ENCODE measurements at places on chromosomes 2 and 18. TPM values are rescaled to one million over a fixed set of nuclear protein-coding genes. Genes with fewer than 3 reads are reported as not detected.

The ANTXR1 gene
- 81.8 TPM for total RNA-seq

The NPHP1 gene
- 1.9 TPM for total RNA-seq

The RPRM gene
- total RNA-seq: 1.2 TPM

The UGT1A1 gene
- total RNA-seq: not detected

The SYT4 gene
- not detected for total RNA-seq

The PARD6G gene
- 1.8 TPM for total RNA-seq

The LIPG gene
- 5.6 TPM for total RNA-seq

The GRHL1 gene
- total RNA-seq: not detected

The TUBA3E gene
- total RNA-seq: not detected

The ALK gene
- not detected for total RNA-seq

The C2orf15 gene
- not detected for total RNA-seq

The CDKL4 gene
- total RNA-seq: 0.58 TPM

The CASP10 gene
- total RNA-seq: 4.0 TPM

Measured in pericardium fibroblast (primary cell).